MG63 (cell line): ENCODE measurements at places on chromosomes 6 and 20.
A peak's percentile ranks its signal among the peaks of the same experiment; 100 is the strongest.

GRCh38 chr20:20079102-20079784, 26.9 kb downstream of the CFAP61 start:
- no peak for DNase-seq

GRCh38 chr6:36025932-36026327, 1.5 kb upstream of the SLC26A8 start:
- DNase-seq: peak; percentile 17

DNA sequence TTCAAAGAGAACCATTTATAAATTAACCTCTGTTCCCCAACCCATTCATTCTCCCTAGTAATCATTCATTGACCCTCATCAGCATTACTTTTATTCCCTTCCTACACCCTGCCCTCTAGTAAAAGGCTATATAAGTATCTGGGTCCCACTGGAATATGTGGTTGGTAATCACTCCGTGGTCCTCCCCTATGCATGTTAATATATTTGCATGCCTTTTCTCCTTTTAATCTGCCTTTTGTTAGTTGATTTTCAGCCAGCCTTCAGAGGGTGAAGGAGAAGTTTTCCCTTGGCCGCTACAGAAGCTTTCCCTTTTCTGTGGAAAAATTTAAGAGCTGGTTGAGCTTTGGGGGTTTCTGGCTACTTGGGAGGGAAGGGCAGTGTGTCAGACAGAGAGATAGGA, 585.6 kb downstream of the UTRN start:
- no peak for DNase-seq

DNA sequence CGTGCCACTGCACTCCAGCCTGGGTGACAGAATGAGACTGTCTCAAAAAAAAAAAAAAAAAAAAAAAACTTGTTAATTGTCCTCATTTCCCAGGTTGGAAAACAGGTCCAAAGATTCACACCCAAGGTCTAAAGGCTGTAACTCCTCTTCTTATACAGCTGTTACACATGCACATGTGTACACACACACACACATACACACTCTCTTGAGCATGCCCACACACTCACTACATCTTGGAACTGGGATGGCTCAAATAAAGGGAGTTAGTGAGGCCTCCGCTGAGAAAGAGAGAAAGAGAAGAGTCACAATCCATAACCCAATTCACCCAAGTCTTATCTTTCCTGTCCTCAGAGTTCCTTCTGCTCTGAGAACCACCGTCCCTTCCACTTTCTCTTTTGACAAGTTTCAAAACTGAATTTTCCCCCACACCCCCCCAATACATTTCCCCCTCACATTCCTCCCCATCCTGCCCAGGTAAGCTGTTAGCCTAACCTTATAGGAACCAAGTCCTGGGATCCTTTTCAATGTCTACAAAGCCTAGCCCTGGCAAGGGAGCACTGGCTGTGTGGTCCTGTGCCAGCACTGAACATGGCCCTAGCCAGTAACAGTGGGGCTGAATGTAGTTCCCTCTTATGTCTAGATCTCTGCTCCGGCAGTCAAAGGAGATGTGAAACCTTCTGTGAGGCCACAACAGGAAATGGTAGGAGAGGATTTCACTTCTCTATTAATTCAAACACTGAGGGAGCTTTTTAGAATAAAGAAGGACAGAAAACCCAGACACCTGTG, 3.2 kb upstream of the HLA-DMB start:
- DNase-seq: no peak

DNA sequence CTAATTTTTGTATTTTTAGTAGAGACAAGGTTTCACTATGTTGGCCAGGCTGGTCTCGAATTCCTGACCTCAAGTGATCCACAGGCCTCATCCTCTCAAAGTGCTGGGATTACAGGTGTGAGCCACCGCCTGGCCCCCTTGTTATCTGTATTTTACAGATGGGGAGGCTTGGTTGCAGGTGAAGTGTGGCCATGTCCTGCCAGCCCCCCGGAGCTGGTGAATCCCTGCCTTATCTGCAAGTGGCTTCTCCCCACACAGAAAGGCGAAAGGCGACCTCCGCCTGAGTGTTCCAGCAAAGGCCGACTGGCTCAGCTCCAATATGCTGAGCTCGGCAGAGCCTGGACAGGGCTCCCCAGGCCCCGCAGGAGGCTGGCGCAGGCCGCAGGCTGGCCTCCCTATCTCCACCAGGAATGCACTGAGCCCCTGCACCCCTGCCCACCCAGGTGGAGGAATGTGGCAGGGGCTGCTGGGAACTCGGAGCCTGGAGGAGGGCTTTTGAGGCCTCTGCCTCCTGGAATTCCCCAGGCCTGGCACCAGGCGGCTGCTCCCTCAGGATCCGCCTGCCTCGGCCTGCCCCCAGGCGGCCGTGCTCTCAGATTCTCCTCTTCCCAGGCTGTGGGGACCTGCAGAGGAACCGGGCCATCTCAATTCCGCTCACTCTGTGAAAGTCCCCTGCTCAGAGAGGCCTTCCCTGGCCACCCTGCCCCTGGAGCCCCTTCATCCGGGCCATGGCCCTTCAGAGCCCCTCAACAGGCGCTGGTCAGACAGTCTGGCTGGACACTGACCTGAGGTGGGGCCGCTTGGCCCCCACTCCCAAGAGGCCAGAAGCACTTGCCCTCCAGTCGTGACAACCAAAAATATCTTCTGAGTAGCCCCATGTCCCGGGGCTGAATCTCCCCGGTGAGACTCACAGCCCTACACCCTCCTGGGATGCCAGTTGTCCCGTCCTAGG, 9.3 kb upstream of the LAMA5 start:
- no peak for DNase-seq
